ENCODE measurements at places on chromosomes 6 and 20.

GRCh38 chr6:151634336-151634720 lies 140.5 kb downstream of the CCDC170 start:
- DNase-seq = no peak

DNA sequence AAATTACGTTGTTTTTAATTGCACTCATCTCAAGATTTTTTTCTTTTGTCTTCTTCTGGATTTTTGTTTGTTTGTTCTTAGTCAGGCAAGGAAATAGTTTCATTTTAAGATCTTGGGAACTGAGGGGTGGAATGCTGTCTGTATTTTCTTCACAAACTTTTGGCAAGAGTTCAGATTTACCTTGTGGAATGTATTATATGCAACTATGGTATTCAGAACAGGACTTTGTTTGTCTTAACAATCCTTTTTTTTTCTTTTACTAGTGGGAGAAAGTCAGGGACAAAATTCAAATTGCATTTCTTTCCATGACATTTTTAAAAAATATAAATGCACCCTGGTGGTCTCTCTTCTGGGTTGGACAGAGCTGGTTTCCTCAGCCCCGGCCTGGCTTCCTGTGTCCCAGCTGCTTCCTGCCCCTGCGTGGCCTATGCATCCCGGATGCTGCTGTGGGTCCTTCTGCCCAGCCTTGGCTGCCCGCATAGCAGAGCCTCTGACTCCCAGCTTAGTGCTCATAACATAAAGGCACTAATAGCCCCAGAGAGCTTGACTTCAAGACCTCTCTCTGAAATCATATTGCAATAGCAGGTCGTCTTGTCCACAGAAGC lies 520.7 kb downstream of the QKI start:
- DNase-seq = no peak

DNA sequence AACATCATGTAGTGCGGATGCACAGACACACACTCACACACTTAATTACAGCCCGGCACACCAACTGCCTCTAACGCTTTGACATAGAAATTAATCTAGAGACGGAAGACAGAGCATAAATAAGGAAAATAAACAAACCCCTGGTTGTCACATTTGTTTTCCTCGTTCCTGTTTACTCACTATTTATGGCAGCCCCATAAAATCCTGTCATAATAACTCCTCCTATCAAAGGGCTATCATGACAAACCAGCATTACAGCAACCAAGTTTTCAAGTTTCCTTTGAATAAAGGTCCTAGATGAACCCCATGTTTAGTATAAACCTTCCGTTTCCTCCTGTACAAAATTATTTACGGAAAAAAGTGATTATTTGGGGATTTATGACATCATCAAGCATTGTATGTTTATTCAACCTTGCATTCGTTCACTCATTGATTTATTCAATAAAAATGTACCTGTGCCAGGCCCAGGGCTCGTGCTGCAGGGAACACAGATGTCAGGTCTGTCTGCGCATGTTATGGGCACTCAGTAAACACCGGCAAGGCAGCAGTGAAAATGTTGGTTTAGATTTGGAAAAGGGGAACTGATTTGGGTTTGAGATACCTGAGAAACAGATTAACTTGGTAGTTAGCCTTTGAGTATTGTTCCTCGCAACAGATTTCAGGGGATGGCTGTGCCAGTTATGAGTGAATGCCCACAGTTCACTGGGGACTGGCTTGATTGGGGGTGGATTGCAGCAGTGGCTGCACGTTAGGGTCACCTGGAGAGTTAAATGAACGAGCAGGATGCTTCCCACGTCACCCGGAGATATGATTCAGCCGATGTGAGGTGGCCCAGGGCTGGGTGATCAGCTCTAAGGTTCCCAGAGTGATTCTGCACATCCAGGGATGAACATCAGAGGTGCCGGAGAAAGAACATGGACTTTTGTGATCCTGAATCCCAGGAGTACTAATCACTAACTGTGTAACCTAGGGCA lies 295.3 kb upstream of the FOXQ1 start:
- DNase-seq = no peak

DNA sequence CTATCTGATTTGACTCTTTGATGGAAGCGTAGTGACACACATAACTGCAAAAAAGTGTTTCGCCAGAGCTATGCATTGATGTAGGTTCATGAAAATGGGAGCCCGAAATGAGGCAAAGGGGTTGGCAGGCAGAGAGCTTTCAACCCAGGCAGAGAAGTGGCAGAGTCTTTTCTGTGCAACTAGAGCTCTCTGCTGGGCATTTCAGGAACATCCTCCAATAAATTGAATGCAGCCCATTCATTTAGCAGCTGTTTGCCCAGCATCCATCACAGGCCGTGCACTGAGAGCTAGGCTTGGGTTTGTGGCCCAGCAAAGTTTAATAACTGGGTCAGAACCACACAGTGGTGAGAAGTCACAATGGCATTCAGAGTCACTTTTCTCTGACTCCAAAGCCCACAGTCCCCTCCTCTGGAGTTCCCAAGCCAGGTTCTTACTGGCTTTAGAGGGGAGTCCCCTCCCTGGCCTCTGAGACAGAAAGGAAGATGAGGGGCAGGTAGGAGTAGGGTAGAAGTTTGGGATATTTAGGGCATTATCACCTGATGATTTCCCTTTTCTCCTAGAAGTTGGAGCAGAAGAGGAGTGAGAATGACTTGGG lies 31.8 kb upstream of the ELMO2 start:
- DNase-seq = no peak

DNA sequence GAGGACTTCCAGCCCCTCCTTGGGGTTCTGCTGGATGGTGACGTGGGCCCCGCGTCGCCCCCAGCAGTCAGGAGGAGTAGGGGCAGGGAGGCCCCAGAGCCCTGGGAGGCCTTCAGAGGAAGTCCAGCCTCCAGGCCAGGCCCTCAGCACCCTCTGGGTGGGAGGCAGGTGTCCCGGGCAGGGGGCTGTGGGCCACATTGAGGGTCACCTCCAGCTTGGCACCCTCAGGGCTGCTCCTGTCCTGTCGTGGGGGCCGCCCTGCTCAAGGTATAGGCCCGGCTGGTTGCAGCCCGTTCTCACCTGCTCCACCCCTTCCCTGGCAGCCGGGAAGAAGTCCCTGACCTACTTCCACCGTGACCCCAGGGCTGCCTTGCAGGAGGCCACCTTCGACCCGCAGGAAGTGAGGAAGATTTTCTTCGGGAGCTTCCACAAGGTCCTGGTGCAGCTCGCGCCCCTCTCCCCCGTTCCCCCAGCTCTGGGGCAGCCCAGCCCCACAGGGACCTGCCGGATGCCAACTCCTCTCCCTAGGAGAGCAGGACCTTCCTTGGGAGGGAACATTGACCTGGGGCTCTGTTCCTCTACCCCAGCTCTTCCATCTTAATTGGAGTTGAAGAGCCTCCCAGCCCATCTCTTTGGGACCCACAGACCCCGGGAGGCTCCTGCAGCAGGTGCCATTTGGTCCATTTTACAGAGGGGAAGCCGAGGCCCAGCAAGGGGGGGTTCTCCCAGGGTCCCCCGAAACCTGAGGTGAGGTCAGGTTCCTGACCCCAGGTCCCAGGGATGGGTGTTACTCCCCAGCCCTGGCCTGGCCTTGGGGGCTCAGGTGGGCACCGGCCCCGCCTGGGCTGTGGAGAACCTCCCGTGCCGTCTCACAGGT lies 26.4 kb downstream of the COL20A1 start:
- DNase-seq = no peak

- DNase-seq = no peak
These were observed 203.1 kb downstream of the FNDC1 start for GRCh38 chr6:159372333-159372732.

GRCh38 chr6:168452685-168453377 lies 11.8 kb downstream of the SMOC2 start:
- DNase-seq = no peak

GRCh38 chr6:114398481-114398880 lies 55.7 kb upstream of the HS3ST5 start:
- no peak for DNase-seq

- DNase-seq = no peak
These were observed 1.2 kb downstream of the CENPW start for GRCh38 chr6:126341126-126341525.

DNA sequence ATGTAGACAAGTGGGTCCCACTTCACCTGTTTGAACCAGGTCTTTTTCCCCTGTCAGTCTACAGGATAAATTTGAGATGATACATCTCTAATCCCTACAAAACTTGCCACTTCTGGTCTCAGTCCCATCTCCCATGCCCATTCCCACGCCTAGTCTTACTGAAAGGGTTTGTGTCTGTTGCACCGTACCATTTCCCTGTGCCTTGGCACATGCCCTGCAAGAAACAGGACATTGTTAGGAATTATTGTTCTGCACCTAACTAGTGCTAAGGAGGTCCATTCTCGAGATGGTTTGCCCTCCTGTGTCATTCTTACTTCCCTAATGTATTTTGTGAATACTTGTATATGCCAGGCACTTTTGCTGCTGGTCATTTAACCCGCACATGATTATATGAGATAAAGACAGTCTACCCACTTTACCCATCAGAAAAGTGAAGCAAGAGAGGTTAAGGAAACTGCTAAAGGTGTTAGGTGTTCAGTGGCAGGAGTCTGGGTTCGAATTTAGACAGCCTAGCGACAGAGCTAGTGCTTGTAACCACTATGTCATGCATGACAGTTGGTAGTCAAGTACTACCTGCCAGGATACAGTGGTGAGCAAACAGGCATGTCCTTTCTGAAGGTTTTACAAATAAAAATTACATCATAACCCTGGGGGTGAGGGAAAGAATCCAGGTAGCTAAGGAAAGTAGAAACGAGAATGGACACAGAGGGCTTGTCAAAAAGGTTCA lies 12.7 kb downstream of the FAM217A start:
- DNase-seq = no peak
